CD4-positive, alpha-beta T cell treated with Interleukin-2 at 100 ng/mL for 4 hours (primary cell): ENCODE measurements at places on chromosomes 3 and 15.

DNA sequence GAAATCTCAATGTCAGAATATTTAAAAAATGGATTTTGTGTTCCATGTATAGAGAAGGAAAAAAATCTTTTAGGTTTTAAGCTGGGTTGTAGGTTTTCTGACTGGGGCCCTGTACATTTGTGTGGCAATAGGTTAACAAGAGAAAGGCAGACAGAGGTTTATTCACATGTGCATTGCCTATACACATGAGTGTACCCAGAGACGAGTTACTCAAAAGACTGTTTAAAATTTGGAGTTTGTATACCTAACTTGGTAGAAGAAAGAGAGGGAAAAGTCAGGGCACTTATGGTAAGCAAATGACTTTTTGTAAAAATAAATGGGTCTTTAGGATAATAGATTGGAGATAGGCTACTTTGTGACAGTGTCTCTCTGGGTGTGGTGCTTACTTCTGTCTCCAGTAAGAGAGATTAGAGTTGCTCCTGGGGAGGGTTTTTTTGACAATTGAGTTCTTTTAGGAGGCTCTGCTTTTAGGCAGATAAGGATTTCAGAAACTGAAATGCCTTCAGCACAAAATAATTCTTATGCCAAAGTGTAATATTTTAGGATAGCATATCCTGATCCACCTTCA lies 225.2 kb downstream of the TCF12 start:
- no peak for DNase-seq

GRCh38 chr3:87033205-87033604 lies 42.3 kb upstream of the VGLL3 start:
- no peak for DNase-seq

GRCh38 chr3:62923066-62923465 lies 47.9 kb upstream of the CADPS start:
- no peak for DNase-seq

DNA sequence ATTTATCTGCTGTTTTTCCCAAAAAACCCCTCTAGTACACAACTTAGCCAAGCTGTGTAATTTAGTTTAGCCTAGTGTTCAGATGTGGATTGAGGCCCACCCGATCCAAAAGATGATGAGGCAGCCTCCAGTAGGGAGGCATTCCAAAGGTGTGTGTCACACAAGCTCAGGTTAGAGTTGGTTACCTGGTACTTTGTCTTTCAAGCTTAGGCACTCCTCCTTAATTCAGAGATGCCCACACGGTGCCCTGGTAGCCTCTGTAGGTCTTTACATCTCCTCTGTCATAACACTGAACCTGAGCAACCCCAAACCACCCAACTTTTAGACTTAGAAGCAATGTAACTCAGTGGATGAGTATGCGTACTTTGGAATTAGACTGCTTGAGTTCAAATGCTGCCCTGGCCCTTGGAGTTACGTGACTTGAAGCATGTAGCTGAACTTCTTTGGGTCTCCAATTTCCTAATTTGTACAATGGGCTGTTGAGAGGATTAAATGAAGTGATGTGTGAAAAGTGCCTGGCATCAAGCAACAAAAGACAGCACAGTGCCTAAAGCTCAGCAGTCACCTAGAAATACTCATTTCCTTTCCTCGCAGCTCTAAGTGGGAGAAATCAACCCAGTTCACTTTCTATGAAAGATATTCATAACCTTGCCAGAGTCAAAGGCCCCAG lies 284.6 kb upstream of the RARB start:
- DNase-seq = no peak
